HT1080 (cell line): ENCODE measurements at places on chromosomes 7 and 10. TPM values are rescaled to one million over a fixed set of nuclear protein-coding genes. Genes with fewer than 3 reads are reported as not detected.

The IDI2 gene
- not detected in 2 replicates for total RNA-seq

The EBF3 gene
- not detected in 2 replicates for total RNA-seq

The CALY gene
- 1.7 TPM in 1 of 2 replicates, not detected in the other for total RNA-seq

The EVX1 gene
- total RNA-seq = not detected in 2 replicates

The SLC16A9 gene
- total RNA-seq = 0.73 and 1.2 TPM in 2 replicates

The MAP3K8 gene
- 0.59 and 0.67 TPM in 2 replicates for total RNA-seq

The ASB15 gene
- not detected in 2 replicates for total RNA-seq

The ZNF804B gene
- total RNA-seq = not detected in 2 replicates

The CNTNAP2 gene
- total RNA-seq = not detected in 2 replicates

The PAX4 gene
- not detected in 2 replicates for total RNA-seq
